Activated CD4-positive, alpha-beta T cell treated with anti-CD3 and anti-CD28 coated beads, Interleukin-2, amount 50 U/mL, for 1 hour (primary cell): ENCODE measurements at places on chromosomes 1 and 21.
A peak's percentile ranks its signal among the peaks of the same experiment; 100 is the strongest.

DNA sequence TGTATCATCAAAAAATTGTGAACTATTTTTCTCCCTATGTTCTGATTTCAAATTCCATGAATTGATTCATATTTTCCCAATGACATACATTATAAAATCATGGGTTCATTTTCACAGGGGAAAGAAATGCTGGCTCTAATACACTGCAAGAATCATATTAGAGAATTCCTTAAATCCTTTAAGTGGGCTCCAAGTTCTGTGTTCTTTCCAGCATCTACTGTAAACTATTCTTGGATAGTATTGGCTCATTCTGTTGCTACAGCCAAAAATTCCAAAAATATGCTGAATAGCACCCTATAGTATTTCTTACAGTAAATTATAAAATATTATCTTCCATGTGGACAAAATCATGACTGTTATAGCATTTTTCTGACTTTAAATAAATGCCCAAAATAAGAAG, 19.0 kb upstream of the C1orf105 start:
- DNase-seq: no peak

- DNase-seq: no peak
Observed at GRCh38 chr1:25026730-25027450, 96.8 kb upstream of the RUNX3 start.

DNA sequence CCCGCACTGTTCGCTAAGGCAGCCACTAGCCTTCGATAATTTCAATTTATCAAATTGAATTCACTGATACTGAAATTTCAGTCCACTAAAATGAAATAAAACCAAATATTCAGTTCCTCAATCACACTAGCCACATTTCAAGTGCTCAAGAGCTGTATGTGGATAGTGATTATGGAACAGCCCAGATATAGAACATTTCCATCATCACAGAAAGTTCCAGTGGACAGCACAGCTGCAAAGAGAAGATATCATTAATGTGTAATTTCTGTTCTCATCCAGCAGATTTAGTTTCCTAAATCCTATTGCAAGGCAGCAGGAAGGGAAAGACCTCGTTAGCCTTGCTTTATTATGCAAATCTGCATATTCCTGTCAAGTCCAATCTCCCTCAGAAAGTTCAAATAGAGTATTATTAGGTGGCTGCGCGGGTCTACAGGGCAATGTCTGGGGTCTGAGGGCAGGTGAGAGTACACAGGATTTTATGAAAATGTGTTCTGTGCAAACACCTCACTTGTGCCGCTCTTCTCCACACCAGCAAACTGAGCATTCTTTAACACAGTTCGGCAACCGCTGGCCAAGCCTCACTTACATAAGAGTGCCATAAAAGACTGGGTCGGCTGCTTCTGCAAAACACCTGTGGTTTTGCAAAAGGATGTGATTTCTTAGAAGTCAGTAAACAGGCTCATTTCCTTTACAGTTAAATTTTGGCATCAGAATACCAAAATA, 22.4 kb downstream of the CAPZB start:
- peak; percentile 63 for DNase-seq

DNA sequence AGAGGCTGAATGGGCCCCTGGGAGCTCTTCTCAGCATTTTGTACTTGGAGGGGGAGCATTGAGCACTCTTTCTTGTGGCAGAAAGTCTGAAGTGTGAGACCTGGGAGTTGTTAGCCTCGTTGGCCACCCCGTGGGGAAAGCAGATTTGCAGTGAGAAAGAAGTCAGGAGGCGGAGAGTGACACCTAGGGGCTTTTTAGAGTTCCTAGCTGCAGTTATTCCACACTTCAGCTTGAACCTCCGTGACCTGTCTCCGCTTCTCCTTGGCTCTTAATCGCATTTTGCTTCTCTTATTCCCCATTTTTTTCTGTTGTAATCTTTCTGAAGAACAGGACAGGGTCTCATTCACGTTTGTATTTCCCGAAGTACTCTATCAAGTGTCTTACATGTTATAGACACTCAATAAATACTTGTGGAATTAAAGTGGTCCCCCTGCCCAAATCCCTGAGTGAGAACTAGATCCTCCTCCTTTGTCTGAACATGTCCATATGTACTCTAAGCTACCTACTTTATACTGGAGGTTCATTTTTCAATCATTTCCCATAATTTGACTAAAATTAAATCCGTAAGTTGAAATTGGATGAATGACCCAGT, 14.5 kb upstream of the C1orf141 start:
- DNase-seq: peak; percentile 56

GRCh38 chr1:208450958-208451357, 206.8 kb upstream of the PLXNA2 start:
- DNase-seq: no peak

DNA sequence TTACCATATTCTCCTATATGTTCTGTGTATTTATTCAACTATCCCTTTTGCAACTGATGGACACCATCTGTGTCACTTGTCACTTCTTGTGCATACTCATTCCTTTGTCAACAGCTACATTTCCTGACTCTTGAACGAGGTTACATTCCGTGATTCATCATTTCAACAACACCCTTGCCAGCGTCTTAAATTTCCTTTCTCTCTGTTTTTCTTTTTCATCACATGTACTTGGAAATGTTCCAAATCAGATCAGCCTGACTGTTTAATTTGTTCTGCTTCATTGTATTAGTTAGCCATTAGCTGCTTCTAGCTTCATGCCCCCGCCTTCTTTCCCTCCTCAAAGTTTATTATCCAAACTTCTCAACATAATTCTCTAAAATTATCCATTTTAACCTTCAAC, 173.0 kb downstream of the ADGRL4 start:
- DNase-seq: no peak

- no peak for DNase-seq
Observed at GRCh38 chr21:46421191-46421750, 37.4 kb upstream of the DIP2A start.

DNA sequence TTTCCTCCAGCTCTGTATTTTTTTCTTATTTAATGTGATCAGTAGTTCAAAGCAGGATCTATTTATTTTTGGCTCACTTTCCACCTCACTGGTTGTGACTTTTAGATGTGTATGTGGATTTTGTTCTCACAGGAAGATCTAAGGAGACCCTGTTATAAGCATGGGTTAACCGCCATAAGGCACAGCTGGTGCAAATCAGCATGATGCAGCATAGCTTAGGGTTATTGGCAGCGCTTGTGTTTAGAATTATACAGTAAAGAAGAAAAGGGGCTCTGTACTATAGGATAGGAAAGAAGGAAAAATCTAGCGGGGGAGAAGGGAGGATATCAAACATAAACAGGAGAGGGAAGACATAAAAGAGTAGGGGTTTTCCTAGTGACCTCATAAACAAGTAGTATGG, 26.9 kb upstream of the RGL1 start:
- no peak for DNase-seq

- no peak for DNase-seq
Observed at GRCh38 chr1:118990513-118991152, 2.5 kb upstream of the TBX15 start.

DNA sequence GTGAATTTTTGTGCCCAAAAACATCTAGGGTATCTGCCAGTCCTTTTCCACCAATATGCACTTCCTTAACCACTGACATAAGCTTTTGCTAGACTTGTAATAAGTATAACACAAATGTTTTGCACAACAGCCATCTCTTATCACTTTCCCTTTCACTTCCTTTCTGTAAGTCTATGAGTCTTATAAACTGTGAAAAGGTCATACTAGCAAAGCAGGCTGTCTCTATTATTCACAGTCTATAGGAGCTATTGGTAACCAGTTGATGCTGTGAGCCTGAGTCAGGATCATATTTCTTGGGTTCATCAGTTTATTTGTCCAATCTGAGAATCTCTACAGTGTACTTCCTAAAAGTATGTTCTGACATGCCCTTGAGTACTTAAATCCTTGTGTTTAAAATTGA, 172.6 kb downstream of the CHRM3 start:
- DNase-seq: no peak

GRCh38 chr1:67171574-67171955, 5.3 kb downstream of the IL23R start:
- no peak for DNase-seq

- DNase-seq: no peak
Observed at GRCh38 chr1:116694524-116694923, 27.0 kb upstream of the IGSF3 start.

GRCh38 chr1:234709473-234710228, 99.7 kb upstream of the IRF2BP2 start:
- no peak for DNase-seq

DNA sequence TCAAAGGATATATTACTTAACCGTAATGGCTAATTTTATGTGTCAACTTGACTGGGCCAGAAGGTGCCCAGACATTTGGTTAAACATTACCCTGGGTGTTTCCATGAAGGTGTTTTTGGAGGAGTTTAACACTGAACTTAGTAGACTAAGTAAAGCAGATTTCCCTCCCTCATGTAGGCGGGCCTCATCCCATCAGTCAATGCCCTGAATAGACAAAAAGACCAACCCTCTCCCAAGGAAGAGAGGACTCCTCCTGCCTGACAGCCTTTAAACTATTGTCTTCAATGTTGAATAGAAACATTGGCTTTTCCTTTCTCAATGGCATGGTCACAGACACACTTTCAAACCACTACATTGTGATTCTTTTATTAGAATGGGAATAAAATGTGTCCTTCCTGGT, 121.9 kb downstream of the SETD4 start:
- DNase-seq: no peak
